Fibroblast of the aortic adventitia (primary cell): ENCODE measurements at places on chromosomes 2 and 18.

- no peak for DNase-seq
These were observed 498.2 kb upstream of the PIK3C3 start for GRCh38 chr18:41456831-41457230.

GRCh38 chr2:102337481-102338386 is 17.9 kb upstream of the IL18R1 start:
- DNase-seq, result peak; percentile 44

GRCh38 chr2:150640039-150640438 is 152.6 kb upstream of the RND3 start:
- DNase-seq, result peak; percentile 77

- peak; percentile 87 for DNase-seq
These were observed at the start of gene COPS9 for GRCh38 chr2:240136013-240136670. Gene COPS9, minus strand, starts transcription at chr2:240136305. Its CDS starts 21 bp downstream, at chr2:240136284.

- DNase-seq, result no peak
These were observed 17.2 kb downstream of the NRXN1 start for GRCh38 chr2:51014759-51015158.

DNA sequence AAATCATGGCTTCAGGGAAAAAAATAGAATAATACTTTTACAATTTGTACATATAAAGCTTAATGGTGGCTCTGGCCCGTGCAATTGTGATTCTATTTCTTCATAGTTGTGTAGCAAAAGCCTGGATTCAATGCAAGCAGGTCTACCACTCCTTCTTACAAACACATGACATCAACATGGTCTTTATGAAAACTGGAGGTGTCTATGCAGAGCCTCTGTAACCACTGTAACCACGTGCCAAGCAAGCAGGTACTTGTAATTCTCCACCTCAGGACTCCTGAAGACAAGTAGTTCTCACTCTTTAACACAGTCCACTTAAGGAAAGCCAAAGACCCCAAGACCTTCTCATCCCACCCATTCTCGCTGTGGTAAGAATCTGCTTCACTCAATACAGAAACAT is 62.6 kb downstream of the METTL4 start:
- no peak for DNase-seq

- DNase-seq, result peak; percentile 83
These were observed 217.8 kb downstream of the OSR1 start for GRCh38 chr2:19140463-19141208.

DNA sequence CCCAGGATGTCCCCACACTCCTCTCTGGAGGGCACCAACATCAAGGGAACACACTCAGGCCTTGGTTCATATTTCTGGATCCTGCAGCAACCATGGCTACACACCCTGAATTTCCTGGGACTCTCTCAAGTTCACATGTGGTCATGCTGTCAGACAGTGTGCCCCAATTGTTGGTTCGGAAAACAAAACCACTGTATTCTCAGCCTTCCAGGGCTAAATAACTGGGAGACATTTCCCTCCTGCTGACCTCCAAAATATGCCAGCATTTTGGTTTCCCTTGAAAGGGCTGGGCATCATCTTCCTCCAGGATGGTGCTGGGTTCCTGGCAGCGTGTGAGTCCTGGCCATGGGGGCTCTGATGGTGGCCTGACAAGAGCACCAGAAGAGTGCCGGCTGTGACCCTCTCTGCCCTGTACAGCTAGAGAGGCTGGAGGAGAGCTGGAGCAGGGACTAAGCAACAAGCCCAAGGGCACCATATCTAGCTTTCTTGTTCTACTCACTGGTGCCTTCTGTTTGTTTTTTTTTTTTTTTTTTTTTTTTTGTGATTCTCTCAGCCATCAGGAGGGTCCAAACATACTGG is 37.5 kb upstream of the WIPF1 start:
- no peak for DNase-seq

DNA sequence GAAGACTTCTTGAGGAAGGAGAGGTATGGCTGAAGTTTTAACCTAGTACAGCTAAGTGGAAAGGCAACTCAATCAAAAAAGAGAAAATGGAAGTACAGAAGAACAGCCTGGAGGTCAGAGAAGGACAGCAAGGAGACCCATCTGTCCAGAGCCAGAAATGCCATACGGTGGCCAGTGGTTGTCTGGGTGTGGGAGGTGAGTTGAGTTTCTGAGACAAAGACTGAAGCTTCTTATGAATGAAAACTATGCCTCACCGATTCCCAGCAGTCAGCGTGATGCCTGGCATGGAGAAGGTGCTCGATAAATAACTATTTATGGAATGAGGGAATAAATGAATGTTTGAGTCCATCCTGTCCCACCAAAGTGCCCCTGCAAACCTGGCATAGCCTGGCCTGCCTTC is 98.8 kb downstream of the MRO start:
- DNase-seq, result no peak

DNA sequence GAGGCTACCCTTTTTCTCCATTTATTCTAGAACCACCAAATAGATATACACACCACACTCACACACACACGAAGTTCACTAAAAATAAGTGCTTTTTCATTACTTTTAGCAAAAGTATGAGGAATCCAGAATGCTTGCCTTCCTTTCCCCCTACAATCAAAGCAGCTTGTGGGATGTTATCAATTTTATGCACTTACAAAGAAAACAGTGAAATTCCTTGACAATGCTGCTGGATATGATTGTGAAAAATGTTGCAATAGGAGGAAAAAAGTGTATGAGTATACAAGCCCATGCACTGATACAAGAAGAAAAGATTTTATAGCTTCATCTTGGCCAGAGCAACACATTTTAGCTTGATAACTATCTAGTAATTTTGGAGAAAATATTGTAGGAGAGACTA is 269.2 kb downstream of the XIRP2 start:
- DNase-seq, result peak; percentile 81

GRCh38 chr18:70709144-70709543 is 420.3 kb downstream of the SOCS6 start:
- DNase-seq, result no peak

DNA sequence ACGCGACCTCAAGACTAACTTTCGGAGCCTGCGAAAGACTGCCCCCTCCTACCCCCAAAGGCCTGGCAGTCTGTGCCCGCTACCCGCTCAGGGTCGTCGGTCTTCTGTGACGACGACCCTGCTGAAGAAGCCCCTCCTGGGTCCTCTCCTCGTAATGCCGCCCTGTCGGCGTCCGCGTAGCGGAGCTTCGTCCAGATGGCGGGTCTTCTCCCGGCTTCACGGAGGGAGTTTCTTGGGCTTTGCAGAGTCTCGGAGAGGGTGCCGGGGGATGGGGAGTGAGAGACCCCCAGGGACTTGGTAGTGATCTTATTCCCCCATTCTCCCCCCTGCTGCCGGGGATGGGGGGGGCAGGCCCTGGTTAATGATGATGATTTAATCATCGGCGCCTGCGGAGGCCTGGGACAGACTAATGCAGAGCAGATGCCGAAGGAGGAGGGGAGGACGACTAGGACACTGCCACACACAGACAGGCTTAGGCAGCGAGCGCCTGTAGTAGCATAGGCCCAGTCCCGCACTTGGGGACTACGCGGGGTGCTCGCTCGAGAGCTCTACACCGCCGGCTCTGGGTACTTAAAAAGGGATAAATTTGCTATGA is 528 bp upstream of the PCGF1 start:
- DNase-seq, result no peak

- no peak for DNase-seq
These were observed at the start of gene IGFBP2 for GRCh38 chr2:216632952-216633615. Gene IGFBP2, plus strand, starts transcription at chr2:216633420. Its CDS starts 104 bp downstream, at chr2:216633524.

DNA sequence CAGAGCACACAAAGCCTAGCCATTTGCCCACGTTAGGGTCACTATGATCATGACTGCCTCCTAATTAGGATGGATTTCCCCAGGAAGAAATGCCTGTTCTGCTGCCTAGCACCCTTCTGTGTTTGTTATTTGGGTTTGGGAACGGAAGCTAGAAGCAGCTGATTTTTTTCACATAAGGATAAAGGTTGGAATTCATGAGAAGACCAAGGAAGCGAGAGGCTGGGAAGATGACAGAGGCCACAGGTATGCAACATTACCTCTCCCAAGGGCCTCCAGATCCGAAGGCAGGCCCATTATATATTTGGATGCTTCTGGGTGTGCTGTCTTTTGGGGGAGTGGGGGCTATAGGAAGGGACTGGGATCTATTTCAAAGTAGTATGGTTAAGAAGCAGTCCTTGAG is 204.7 kb downstream of the FBXO15 start:
- DNase-seq, result no peak

GRCh38 chr18:12255626-12256026 is 1.5 kb downstream of the CIDEA start:
- no peak for DNase-seq

DNA sequence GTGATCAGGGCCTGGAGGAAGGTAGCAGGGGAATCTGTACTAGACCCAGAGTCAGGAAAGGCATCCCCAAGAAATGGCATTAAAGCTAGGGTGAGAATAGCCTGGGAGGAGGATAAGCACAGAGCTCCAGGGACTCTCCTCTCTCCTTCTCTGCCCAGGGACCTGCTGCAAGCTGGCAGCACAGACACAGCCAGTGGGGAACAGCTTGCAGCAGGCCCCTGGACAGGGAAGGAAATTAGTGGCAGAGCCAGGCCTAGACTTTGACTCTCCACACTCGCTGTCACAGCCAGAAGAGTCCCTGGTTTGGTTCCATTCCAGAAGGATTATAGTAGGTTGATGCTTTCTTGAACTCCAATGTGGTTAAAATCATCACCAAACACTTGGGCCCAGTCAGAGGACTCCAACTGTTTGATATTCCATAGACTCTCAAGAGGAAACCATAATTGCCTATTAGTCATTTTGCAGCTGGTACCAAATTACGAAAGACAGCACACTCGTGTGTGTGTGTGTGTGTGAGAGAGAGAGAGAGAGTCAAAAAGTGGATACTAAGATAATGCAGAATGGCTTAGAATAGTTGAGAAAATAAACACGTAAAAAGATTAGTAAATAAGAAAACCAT is 95.5 kb upstream of the ATP8B1 start:
- DNase-seq, result peak; percentile 78

DNA sequence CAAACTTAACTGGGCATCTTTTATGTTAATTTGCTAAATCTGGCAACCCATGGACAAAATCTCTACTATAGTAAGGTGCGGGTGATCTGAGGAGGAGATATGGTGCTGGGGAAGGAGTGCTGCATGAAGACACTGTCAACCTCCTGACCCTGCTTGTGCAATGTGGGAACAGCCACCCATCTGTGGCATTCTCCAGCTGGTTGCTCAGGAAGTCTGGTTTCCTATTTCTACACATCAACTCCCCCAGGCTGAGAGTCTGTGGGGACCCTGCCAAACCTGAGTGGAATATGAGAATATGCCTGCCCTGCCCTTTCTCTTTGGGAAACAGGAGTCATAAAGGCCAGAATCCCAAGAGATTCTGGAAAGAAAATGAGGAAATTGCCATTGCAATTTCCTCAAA is 60.1 kb upstream of the PAX3 start:
- DNase-seq, result peak; percentile 33

DNA sequence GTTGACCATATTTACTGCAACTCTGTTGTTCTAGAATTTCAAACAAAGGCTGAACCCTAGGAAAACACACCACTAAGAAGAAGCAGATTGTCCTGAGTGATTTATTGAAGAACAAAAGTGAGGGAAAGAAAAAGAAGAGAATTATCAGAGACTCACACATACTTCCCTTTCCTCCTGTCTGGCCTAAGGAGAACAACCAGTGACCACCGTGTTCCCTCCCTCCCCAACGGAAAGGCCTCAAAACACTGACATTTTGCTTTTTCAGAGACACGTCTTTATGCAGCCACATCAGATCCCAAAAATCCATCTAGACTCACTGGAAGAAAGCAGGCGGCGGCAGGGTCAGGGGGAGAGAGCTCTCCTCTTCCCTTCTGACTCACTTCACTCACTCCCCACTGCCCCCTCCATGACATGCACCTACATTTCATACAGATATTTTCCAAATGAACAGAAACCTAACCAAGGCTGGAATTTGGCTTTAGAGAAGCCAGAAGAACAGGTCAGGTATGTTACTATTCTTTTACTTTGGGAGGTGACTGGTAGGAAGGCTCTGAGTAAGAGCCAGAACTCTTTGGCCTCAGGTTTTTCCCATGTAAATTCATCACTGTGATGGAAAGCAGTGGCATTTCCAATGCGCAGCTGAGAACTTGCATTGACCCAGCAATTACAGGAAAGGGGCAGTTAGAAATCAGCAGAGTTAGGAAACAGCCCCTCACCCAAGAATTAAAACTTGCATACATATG is 169.9 kb downstream of the BCL11A start:
- no peak for DNase-seq

DNA sequence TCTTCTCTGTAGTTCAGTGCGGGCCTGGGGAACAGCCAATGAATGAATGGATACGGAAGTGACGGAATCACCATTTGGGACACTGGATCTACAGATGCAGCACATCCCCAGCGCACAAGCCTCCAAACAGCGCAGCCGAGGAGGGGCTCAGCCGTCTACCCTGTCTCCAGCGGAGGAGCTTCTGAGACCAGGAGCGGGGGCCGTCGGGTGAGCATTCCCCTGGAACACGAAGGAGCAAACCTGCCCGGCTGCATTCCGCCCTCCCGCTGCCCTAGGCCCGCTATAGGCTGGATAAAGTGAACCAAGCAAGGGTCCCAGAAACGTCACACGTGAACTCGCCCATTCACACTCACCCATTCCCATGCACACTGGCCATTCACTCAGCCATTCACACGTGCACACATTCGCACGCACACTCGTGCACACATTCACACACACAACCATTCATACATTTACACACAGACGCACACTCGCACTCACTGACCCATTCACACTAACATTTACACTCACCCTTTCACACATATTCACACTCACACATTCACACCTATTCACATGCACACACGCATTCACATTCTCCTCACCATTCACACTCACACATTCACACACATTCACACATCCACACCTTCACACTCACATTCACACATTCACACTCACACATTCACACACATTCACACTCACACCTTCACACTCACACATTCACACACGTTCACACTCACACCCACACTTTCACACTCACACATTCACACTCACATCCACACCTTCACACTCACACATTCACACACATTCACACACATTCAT is 63.4 kb downstream of the BIN1 start:
- no peak for DNase-seq

DNA sequence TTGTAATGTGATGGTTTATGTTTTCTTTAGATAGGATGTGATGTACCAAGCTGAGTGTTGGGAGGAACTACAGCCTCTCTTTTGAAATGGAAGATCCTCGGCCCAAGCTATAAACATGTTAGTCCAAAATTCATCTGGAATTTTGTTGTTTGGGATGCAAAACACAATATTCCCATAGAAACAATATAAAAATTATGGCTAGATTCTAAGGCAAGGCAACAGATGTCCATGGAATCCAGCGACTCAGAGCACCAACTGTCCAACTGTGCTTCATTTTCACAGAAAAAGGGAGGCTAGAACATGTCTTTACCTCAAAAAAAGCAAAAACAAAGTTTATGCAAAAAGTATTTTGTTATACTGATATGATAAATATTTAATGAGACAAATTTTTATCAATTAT is 52.4 kb upstream of the ATP8B1 start:
- no peak for DNase-seq

- no peak for DNase-seq
These were observed 13.3 kb downstream of the CHRNA1 start for GRCh38 chr2:174750923-174751441.

- DNase-seq, result no peak
These were observed 86.9 kb upstream of the ZC3H15 start for GRCh38 chr2:186399082-186399644.
